ENCODE measurements at places on chromosomes 2 and 18. TPM values are rescaled to one million over a fixed set of nuclear protein-coding genes. Genes with fewer than 3 reads are reported as not detected.

C2orf66 gene
- 0.18 TPM for polyA plus RNA-seq

TEKT4 gene
- 1.1 TPM for polyA plus RNA-seq

FAM110C gene
- 6.2 TPM for polyA plus RNA-seq

- DNase-seq, result no peak
Measured at GRCh38 chr18:24462838-24463775, 2.7 kb downstream of the HRH4 start.

GRCh38 chr18:59649591-59649990 is 47.6 kb downstream of the CCBE1 start:
- DNase-seq, result no peak

DNA sequence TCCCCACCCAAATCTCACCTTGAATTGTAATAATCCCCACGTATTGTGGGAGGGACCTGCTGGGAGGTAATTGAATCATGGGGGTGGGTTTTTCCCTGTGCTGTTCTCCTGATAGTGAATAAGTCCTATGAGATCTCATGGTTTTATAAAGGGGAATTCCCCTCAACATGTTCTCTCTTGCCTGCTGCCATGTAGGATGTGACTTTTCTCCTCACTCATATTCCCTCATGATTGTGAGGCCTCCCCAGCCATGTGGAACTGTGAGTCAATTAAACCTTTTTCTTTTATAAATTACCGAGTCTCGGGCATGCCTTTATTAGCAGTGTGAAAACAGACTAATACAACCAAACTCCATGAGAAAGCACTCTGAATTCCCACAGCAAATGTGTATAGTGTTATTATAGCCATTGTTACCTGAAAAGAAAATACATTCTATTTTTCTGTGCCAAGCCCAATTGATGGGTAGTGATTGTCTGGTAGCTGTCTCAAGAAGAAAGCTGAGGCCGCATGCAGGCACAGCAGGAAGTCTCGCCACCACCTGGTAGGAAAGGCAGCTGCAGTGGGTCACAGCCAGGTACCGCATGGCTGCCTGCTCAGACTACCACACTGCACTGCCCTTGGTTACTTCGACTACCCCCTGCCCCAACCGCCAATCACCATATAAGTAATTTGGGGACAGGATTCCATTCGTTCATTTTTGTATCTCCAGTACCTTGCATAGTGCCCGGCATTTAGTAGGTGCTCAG is 10.3 kb upstream of the ZBTB7C start:
- no peak for DNase-seq

GRCh38 chr2:147763861-147764260 is 81.0 kb upstream of the ACVR2A start:
- no peak for DNase-seq

DNA sequence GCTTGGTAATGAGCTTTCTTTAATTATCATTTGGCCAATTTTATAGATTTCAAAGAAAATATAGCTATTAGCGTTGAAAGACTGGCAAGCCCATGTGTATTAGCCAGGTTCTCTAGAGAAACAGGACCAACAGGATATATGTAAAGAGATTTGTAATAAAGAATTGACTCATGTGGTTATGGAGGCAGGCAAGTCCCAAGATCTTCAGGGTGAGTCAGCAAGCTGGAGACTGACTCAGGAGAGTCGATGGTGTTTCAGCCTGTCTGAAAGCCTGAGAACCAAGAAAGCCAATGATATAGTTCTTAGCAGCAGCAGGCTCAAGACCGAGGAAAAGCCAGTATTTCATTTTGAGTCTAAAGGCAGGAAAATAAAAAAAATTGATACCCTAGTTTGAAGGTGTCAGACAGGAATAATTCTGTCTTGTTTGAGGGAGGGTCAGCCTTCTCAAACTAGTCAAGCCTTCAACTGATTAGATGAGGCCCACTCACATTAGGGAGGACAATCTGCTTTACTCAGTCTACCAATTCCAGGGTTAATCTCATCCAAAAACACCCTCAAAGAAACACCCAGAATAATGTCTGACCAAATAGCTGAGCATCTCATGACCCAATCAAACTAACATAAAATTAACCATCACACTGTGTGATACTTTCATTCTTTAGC is 78.3 kb upstream of the CRIM1 start:
- DNase-seq, result no peak

DNA sequence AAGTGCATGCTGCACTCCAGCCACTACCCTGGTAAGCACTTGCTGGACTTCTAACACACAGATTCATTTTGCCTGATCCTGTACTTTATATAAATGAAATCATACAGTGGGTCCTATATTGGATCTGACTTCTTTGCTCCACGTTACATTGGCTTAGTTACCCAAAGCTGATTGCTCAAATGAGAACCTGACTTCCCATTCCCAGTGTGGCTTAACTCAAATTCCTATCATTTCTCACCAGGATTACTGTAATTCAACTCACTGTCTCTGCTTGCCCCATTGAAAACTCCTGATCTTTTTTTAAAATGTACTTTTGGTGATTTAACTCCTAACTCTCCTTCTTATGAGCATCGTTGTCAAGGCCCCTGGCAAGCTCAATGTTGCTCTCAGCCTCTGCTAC is 1.4 kb downstream of the RSAD2 start:
- no peak for DNase-seq

- DNase-seq, result no peak
Measured at GRCh38 chr2:69740502-69740951, 1.4 kb upstream of the ANXA4 start.

- no peak for DNase-seq
Measured at GRCh38 chr18:75008186-75008585, 200.8 kb downstream of the PTGR3 start.

GRCh38 chr2:164981217-164981990 is 26.1 kb upstream of the SLC38A11 start:
- no peak for DNase-seq

- DNase-seq, result no peak
Measured at GRCh38 chr2:135820003-135820618, 16.9 kb downstream of the LCT start.

DNA sequence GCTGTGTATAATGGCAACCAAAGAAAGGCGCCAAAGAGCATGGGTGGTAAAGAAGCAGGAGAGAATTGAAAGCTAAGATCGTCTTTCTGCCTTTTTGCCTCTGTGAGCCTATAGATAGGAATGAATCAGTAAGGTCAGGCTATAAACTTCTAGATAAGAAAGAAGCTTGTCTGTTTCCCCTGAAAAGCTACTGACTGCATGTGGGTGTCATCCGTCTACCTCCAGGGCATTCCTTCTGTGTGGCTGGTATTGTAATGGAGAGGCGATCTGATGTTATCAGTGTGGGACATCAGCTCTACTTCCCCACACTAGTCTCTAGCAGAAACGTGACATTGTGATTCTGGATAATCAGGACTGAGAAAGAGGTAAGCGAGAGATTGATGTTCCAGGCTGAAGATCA is 63.4 kb upstream of the PLA2R1 start:
- no peak for DNase-seq

GRCh38 chr2:67463810-67464209 is 66.7 kb downstream of the ETAA1 start:
- no peak for DNase-seq

GRCh38 chr2:166932032-166932431 is 43.8 kb downstream of the XIRP2 start:
- no peak for DNase-seq

GRCh38 chr2:225995796-225996461 is 596.4 kb downstream of the NYAP2 start:
- no peak for DNase-seq
